ENCODE measurements at places on chromosomes 7 and 10.
A peak's percentile ranks its signal among the peaks of the same experiment; 100 is the strongest.

DNA sequence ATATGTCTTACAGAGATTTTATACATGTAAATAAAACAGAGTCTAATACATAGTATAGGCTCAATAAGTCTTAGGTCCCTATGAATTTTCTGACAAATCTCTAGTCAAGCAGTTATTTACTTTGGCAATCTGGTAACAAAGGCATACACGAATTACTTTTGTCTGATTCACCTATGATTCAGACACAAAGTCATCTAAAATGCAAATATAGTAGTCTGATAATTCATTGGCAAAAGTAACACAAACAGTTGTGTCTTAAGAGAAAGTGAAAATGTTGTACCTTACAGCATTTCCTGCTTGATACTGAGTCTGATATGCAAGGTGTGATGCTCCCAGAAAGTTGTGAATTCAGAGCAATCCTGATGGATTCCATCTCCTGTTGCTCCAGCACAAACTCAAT, 209.4 kb upstream of the PRSS1 start:
- H3K27me3 ChIP-seq, result no peaks in the 10 kb centered on the region
- H3K4me1 ChIP-seq, result peaks cover 12% of the 10 kb centered on the region
- no peaks in the 10 kb centered on the region for H3K36me3 ChIP-seq
- no peak overlapping the region for H3K27ac ChIP-seq
- no peak overlapping the region for H3K4me3 ChIP-seq

GRCh38 chr10:61719906-61720305, 57.2 kb downstream of the CABCOCO1 start:
- H3K27ac ChIP-seq, result no peak overlapping the region
- H3K4me1 ChIP-seq, result no peaks in the 10 kb centered on the region
- peaks cover 7% of the 10 kb centered on the region for H3K27me3 ChIP-seq
- H3K4me3 ChIP-seq, result no peak overlapping the region
- no peak for DNase-seq

DNA sequence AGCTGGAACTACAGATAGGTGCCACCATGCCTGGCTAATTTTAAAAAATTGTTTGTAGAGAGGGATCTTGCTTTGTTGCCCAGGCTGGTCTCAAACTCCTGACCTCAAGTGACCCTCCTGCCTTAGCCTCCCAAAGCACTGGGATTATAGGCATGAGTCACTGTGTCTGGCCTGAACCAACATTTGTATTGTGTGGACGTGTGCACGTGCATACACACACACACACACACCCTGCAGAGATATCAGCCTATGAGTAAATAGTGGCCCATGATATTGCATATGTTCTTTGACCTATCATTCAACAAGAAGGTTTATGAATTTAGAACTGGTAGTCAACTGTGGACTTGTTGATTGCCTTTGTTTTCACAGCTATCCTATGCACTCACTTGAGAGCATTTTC, 161.6 kb downstream of the BAMBI start:
- no peaks in the 10 kb centered on the region for H3K4me1 ChIP-seq
- H3K4me3 ChIP-seq, result no peak overlapping the region
- H3K27me3 ChIP-seq, result no peaks in the 10 kb centered on the region
- DNase-seq, result no peak

- H3K36me3 ChIP-seq, result no peaks in the 10 kb centered on the region
- H3K4me3 ChIP-seq, result no peak overlapping the region
- no peak for DNase-seq
- no peaks in the 10 kb centered on the region for H3K4me1 ChIP-seq
- no peaks in the 10 kb centered on the region for H3K27me3 ChIP-seq
- no peak overlapping the region for H3K27ac ChIP-seq
These were observed 71.9 kb upstream of the HABP2 start for GRCh38 chr10:113480851-113481502.

DNA sequence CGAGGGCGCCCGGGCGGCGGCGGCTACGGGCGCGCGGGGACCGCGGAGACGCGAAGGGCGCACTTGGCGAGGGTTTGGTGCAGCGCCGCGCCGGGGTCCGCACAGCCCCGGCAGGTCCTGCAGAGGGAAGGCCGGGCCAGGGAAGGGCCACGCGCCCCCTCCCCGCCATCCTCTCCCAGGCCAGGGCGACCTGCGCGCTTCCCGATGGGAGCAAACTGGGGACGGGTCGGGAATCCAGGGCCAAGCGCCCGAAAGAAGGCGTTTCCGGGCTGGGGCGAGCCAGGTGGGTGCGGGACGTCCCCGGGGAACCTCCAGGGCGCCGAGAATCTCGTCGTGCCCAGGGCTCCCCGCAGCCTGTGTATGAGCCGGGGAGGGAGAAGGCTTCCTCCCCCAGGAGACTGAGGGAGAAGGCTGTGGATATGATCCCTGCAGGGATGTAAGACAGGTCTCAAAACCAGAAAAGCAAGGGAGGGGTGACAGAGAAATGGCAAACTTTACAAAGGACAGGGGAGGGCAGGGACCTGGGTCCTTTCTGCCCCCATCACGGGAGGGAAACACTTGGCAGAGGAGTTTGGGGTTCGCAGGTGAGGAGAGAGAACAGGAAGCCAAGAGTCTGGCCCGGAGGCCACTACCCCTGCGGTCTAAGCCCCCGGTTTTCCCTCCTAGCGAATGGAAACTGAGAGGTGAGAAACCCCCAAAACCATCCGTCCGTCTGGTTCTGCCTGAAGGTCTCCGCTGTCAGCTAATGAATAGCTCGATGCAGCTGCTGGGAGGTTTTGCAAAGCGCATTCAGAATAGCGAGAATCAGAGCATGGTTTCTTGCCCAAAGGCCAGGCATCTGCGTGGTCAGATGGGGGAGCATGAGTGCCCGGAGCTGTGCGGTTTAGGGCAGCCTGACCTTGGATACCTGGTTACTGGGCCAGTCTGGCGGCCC, 674 bp downstream of the AMZ1 start:
- H3K27me3 ChIP-seq, result peaks cover 18% of the 10 kb centered on the region
- no peak overlapping the region for H3K4me3 ChIP-seq
- no peaks in the 10 kb centered on the region for H3K36me3 ChIP-seq

DNA sequence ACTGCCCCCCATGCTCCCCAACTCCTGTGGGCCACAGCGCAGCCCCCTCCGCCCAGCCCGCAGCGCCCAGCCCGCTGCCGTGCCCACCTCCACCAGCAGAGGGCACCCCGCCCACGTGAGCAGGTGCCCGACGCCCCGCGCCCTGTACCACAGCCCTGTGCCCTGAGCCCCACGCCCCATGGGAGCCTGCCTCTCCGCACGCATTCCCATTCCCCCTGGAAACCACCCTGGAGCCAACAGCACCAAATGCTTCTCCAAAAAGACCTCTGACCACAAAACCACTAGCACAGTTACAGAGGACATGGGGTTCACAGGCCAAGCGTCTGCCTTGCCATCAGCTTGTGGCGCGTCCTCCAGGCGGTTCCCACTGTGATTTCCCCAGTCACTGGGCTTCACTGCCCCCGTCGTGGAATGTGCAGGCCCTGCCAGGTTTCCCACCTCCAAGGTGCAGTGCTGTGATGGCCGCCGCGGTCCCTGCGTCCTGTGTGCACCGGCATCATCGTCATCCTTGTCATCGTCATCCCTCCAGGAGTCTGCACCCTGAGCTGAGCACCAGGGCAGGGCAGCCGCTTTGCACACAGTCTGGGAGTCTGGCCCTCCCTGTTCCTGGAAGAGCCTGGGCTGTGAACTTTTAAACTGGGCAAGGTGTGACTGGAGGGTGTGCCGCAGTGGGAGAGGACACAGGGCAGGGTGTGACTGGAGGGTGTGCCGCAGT, 61.7 kb downstream of the PWWP2B start:
- H3K27ac ChIP-seq, result no peak overlapping the region
- H3K36me3 ChIP-seq, result no peaks in the 10 kb centered on the region
- no peaks in the 10 kb centered on the region for H3K27me3 ChIP-seq
- peak; percentile 49 for DNase-seq

DNA sequence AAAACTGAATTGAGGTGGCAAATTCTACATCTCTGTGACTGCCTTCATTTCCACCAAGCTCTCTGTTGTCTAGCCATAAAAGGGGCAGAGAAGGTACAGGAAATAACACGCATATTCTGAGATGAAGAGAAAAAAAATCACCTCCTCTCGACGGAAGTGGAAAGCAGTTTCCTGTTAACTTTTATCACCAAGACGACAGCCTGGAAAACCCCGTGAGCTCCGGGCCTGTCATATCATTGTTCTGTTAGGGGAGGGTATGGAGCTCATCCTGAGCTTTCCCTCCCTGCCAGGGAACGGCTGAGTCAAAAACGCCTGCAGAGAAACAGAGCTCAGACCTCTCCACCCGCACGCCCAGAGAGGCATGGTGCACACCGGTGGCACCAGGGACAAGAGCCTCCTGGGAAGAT, 200.3 kb downstream of the PRPF18 start:
- H3K4me1 ChIP-seq, result peaks cover 36% of the 10 kb centered on the region
- DNase-seq, result peak; percentile 87
- no peaks in the 10 kb centered on the region for H3K36me3 ChIP-seq
- peak overlapping the region; percentile 48 for H3K4me3 ChIP-seq

GRCh38 chr7:123498601-123499000, 35.8 kb downstream of the IQUB start:
- no peak for DNase-seq
- no peak overlapping the region for H3K4me3 ChIP-seq
- H3K36me3 ChIP-seq, result no peaks in the 10 kb centered on the region
- H3K4me1 ChIP-seq, result no peaks in the 10 kb centered on the region
- no peak overlapping the region for H3K27ac ChIP-seq
- H3K27me3 ChIP-seq, result peaks cover 10% of the 10 kb centered on the region

- no peak overlapping the region for H3K4me3 ChIP-seq
- H3K36me3 ChIP-seq, result no peaks in the 10 kb centered on the region
- H3K4me1 ChIP-seq, result no peaks in the 10 kb centered on the region
- H3K27me3 ChIP-seq, result no peaks in the 10 kb centered on the region
- H3K27ac ChIP-seq, result peak overlapping the region; percentile 34
- DNase-seq, result no peak
These were observed 57.5 kb downstream of the HDAC9 start for GRCh38 chr7:18552943-18553604.

DNA sequence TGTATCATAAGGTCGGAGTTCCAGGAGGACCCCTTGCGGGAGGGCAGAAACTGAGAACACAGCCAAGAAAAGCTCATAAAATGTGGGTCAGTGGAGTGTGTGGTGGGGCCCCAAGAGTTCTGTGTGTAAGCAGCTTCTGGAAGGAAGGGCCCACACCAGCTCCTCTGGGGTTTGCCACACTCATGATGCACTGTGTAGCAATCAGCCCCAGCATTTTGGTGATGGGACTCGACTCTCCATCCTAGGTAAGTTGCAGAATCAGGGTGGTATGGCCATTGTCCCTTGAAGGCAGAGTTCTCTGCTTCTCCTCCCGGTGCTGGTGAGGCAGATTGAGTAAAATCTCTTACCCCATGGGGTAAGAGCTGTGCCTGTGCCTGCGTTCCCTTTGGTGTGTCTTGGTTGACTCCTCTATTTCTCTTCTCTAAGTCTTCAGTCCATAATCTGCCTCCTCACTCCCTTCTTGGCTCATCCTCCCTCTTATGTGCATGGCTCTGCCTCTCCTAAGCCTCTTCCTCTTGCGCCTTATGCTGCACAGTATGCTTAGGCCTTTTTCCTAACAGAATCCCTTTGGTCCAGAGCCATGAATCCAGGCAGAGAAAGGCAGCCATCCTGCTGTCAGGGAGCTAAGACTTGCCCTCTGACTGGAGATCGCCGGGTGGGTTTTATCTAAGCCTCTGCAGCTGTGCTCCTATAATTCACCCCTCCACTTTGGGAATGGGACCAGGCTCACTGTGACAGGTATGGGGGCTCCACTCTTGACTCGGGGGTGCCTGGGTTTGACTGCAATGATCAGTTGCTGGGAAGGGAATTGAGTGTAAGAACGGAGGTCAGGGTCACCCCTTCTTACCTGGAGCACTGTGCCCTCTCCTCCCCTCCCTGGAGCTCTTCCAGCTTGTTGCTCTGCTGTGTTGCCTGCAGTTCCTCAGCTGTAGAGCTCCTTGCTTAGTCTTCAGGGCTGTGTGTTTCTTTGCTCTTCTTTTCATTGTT, 17.8 kb downstream of the PRSS2 start:
- peaks cover 34% of the 10 kb centered on the region for H3K4me1 ChIP-seq
- no peaks in the 10 kb centered on the region for H3K27me3 ChIP-seq
- H3K36me3 ChIP-seq, result peaks cover 40% of the 10 kb centered on the region

DNA sequence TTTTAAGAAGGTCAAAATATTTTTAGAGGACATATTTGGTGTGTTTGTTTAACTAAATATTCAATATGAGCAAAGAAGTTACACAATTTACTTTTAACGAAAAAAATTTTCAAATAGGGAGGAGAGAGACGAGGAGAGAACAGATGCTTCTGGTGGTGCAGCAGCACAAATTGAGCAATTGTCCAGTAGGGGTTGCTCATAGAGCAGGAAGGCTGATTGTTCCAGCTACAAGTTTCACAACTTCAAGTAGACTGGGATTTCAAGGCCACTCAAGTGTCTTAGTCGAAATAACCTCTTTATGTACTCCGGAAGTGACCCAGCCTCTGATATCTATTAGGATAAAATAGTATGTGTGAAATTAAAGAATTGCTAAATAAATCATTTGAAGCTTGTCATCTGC, 197.9 kb downstream of the HDAC9 start:
- H3K27ac ChIP-seq, result no peak overlapping the region
- no peaks in the 10 kb centered on the region for H3K36me3 ChIP-seq
- H3K4me3 ChIP-seq, result no peak overlapping the region
- DNase-seq, result no peak
- no peaks in the 10 kb centered on the region for H3K4me1 ChIP-seq

GRCh38 chr7:78443811-78444210, 645.2 kb downstream of the PHTF2 start:
- H3K27ac ChIP-seq, result no peak overlapping the region
- no peaks in the 10 kb centered on the region for H3K4me1 ChIP-seq
- no peak overlapping the region for H3K4me3 ChIP-seq
- DNase-seq, result no peak
- H3K27me3 ChIP-seq, result no peaks in the 10 kb centered on the region

GRCh38 chr10:63884426-63884825, 363.2 kb downstream of the REEP3 start:
- H3K4me3 ChIP-seq, result no peak overlapping the region
- H3K27ac ChIP-seq, result no peak overlapping the region
- no peak for DNase-seq
- H3K4me1 ChIP-seq, result no peaks in the 10 kb centered on the region
- H3K36me3 ChIP-seq, result no peaks in the 10 kb centered on the region

DNA sequence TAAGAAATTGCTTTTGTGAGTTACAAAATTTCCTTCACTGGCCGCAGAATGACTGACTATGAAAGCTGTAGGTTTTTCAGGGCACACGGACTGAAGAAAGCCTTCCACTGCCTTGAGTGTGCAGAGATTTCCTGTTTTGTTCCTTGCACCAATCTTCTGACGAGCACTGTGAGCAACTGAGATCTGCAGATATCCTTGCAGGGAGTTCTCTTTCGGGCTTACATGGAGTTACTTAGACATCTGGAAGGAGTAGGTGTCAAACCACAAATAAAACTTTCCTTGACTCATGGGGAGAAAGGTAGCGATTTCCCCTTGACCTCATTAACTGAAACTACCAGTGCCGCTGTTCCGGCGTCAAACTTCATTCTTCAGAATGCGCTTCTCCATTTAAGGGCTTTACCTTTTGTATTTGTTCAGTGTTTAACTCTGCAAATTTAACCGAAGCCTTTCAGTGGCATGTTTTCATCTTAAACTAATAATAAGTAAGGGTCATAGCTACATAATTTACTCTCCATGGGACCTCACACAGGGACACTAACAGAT, 1175.3 kb downstream of the GATA3 start:
- no peak for DNase-seq
- no peaks in the 10 kb centered on the region for H3K4me1 ChIP-seq
- peak overlapping the region; percentile 69 for H3K4me3 ChIP-seq

- H3K36me3 ChIP-seq, result no peaks in the 10 kb centered on the region
- H3K4me3 ChIP-seq, result no peak overlapping the region
- no peaks in the 10 kb centered on the region for H3K27me3 ChIP-seq
- H3K27ac ChIP-seq, result no peak overlapping the region
- no peaks in the 10 kb centered on the region for H3K4me1 ChIP-seq
These were observed 142.2 kb upstream of the SEMA3A start for GRCh38 chr7:84336766-84337165.

Data from CD4-positive, CD25-positive, alpha-beta regulatory T cell (primary cell).